ENCODE measurements at places on chromosomes 11 and 22.

- no peaks in the 10 kb centered on the region for H3K4me1 ChIP-seq
- no peak for DNase-seq
- no peaks in the 10 kb centered on the region for H3K27me3 ChIP-seq
These were observed 43.3 kb downstream of the RAB38 start for GRCh38 chr11:88131764-88132470.

- no peak overlapping the region for H3K4me3 ChIP-seq
- H3K27me3 ChIP-seq: no peaks in the 10 kb centered on the region
These were observed 23.0 kb downstream of the ZNF202 start for GRCh38 chr11:123718469-123718868.

DNA sequence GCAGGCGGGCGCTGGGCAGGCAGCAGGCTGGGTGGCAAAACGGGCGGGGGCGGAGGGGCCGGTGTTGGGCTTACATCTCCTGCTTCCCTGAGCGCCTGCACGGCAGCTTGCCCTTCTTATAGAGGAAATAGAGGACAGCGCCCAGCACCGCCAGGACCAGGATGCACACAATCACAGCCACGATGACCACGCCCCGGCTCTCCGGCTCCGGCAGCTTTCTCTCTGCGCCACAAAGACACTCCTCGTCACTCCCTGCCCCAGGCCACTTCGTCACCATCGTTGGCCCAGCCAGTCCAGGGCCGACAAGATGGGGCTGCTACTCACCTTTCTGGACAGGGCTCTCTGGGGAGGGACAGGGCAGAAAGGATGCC lies 6.3 kb downstream of the MCAM start:
- H3K27me3 ChIP-seq: peaks cover 14% of the 10 kb centered on the region
- H3K4me3 ChIP-seq: no peak overlapping the region
- no peak for DNase-seq
- H3K36me3 ChIP-seq: peaks cover 18% of the 10 kb centered on the region

GRCh38 chr11:45105233-45105983 lies 41.0 kb upstream of the PRDM11 start:
- peaks cover 14% of the 10 kb centered on the region for H3K4me1 ChIP-seq
- no peak for DNase-seq
- H3K27ac ChIP-seq: no peak overlapping the region
- H3K36me3 ChIP-seq: no peaks in the 10 kb centered on the region

DNA sequence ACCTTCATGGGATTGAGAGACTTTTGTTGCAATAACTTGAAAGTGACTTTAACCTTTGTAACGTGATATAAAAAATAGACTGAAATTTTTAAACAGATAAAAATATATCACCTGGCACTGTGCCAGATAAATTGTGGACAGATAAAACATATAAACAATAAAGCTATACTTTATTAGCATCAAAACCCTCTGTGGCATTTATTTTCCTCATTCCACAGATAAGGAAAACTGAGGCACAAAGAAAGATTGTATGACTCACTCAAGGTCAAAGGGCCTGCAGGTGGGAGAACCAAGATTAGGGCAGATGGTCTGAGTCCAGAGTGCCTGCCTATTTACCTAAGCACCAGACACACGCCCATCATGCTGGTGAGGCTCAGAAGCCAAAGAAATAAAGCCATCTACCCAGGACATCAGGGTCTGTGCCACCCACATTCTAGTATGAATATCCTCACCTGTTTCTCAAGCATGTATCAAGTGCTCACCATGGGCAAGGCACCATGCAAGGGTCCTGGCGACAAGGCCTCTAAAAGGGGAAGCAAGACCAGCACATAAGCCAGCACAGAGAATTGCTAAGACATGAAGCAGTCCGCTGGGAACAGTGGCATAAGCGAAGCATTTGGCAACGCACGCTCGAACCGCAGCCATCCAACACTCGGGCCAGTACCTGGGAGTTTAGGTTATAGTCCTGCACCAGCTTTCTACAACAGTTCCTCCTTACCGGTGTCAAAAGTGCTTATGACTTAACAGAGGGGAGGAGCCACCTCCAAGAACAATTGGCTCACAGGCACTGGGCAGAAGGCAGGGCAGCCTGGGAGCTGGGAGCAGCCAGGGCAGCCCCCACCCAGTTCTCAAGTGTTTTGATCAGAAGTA lies 17.6 kb downstream of the MYH9 start:
- no peak overlapping the region for H3K4me3 ChIP-seq
- peak overlapping the region; percentile 62 for H3K27ac ChIP-seq
- no peak for DNase-seq
- H3K36me3 ChIP-seq: peaks cover 51% of the 10 kb centered on the region
- peaks cover 60% of the 10 kb centered on the region for H3K4me1 ChIP-seq

DNA sequence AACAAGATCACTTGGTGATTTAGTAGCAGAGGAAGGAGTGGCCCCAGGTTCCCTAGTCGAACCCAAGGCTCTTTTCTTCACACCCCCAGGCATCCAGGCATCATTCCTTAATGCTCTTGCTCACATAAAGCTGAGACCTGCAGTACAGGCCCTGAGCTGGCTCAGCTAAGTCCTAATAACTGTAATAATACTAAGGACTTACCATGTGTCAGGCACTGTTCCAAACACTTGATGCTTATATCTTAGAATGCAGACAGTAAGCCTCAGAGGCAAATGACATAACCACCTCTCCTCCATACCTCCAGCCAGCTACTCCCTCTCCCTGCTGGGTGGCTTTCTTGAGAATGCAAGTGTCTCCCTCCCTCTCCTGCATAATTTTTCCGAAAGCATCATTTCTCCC lies 33.2 kb downstream of the ANKK1 start:
- DNase-seq: no peak
- peaks cover 2% of the 10 kb centered on the region for H3K27me3 ChIP-seq
- no peak overlapping the region for H3K27ac ChIP-seq
- H3K4me3 ChIP-seq: no peak overlapping the region
- no peaks in the 10 kb centered on the region for H3K4me1 ChIP-seq

DNA sequence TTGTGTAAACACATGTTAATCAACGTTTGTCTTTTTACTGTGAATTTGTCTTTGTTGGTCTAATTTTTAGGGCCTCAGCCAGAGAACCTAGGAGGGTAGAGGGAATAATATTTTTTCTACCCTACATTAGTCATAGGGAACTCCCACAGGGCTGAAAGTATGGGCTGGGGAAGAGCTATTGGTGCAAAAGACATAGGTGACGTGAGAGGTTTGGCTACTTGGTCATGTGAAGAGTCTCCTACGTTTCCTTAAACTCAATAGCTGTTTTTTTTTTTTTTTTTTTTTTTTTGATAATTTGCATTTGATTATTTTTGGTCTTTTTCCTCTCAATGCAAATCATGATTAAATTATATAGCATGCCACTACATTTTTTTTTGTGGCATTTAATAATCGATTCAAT lies 15.9 kb upstream of the MMP7 start:
- no peak overlapping the region for H3K27ac ChIP-seq
- no peaks in the 10 kb centered on the region for H3K36me3 ChIP-seq
- no peak for DNase-seq
- H3K4me1 ChIP-seq: no peaks in the 10 kb centered on the region
- no peak overlapping the region for H3K4me3 ChIP-seq

- H3K4me1 ChIP-seq: no peaks in the 10 kb centered on the region
- no peak overlapping the region for H3K4me3 ChIP-seq
- DNase-seq: no peak
- H3K27ac ChIP-seq: peak overlapping the region; percentile 9
- no peaks in the 10 kb centered on the region for H3K36me3 ChIP-seq
These were observed 39.9 kb downstream of the PTPRJ start for GRCh38 chr11:48020092-48020755.

DNA sequence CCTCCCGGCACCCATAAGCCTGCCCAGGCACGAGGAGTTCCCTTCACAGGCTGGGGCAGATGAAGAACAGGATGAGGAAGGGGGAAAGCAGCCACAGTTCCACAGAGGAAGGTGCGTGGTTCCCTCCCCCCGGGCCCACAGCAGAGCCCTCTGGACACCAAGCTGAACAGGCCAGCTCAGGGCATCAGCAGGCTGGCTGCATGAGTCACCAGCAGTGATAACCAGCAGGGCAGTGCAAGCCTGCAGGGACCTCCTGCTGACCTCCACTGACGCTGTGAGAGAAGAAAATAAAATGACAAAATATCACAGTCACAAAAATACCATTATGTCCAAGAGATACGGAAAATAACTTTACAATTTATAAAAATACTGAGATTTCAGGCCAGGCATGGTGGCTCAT lies 11.5 kb downstream of the RTL6 start:
- DNase-seq: no peak
- H3K27me3 ChIP-seq: no peaks in the 10 kb centered on the region
- no peaks in the 10 kb centered on the region for H3K36me3 ChIP-seq
- no peak overlapping the region for H3K27ac ChIP-seq

DNA sequence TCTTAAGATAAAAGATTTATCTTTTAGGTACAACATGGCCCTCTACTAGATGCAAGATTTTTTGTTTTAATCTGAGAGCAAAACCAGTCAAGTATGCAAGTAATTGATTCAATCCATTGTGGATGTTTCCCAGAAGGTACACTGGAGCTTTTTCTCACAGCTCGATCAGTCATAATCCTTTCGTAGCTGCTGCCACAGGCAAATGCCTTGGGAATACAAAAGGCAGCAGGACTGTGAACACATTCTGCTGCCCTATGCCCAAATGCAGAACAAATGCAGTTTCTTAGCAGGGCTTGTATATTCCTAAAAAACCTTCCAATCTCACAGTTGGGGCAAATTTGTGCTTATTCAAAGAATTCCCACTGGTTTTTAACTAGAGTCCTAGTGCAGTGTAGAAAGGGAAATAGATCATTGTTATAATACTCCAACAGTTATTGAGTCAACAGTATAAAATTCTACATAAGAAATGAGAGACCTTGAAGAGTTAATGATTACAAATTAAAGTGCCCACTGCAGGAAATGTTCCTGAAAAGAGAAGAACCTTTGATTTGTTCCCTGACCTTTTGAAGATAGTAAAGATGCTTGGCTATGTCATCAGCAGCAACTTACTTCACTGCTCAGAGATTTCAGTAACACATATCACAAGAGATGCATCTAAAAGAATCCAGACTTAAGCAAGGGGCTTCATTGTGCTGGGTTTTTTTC lies 14.1 kb downstream of the LPXN start:
- H3K27ac ChIP-seq: no peak overlapping the region
- H3K36me3 ChIP-seq: peaks cover 27% of the 10 kb centered on the region
- peaks cover 18% of the 10 kb centered on the region for H3K4me1 ChIP-seq
- no peak overlapping the region for H3K4me3 ChIP-seq
- H3K27me3 ChIP-seq: no peaks in the 10 kb centered on the region

DNA sequence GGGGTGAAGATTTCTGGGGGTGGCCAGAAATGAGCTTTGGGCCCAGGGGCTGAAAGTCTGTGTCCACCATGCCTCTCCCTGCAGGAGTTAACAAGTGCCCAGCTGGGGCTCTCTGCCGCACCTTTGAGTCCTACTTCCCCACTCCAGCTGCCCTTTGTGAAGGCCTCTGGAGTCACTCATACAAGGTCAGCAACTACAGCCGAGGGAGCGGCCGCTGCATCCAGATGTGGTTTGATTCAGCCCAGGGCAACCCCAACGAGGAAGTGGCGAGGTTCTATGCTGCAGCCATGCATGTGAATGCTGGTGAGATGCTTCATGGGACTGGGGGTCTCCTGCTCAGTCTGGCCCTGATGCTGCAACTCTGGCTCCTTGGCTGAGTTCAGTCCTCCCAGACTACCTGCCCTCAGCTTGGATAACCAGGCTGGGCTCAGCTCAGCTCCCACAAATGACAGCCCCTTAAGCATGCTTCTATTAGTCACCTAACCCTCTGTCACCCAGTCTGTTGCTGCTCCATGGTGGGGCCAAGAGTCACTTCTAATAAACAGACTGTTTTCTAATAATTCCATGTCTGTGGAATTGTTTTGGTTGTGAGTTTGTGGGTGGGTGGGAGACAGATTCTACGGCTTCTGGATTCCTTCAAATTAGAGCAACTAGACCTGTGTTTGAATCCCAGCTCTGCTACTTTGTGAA lies 3.0 kb upstream of the INPPL1 start:
- no peaks in the 10 kb centered on the region for H3K27me3 ChIP-seq
- no peak overlapping the region for H3K4me3 ChIP-seq
- peaks cover 12% of the 10 kb centered on the region for H3K4me1 ChIP-seq
- no peak for DNase-seq
- no peak overlapping the region for H3K27ac ChIP-seq

GRCh38 chr22:27919942-27920755 lies 1.1 kb upstream of the PITPNB start:
- H3K4me1 ChIP-seq: peaks cover 18% of the 10 kb centered on the region
- H3K27ac ChIP-seq: peak overlapping the region; percentile 97
- peak overlapping the region; percentile 85 for H3K4me3 ChIP-seq
- DNase-seq: no peak

- H3K27me3 ChIP-seq: no peaks in the 10 kb centered on the region
- no peak overlapping the region for H3K4me3 ChIP-seq
- peaks cover 34% of the 10 kb centered on the region for H3K4me1 ChIP-seq
- H3K36me3 ChIP-seq: no peaks in the 10 kb centered on the region
- DNase-seq: no peak
These were observed 81.2 kb upstream of the ARHGAP32 start for GRCh38 chr11:129273322-129273721.

GRCh38 chr11:124109377-124109776 lies 5.9 kb upstream of the VWA5A start:
- H3K4me3 ChIP-seq: no peak overlapping the region
- no peak for DNase-seq
- no peaks in the 10 kb centered on the region for H3K27me3 ChIP-seq
- H3K4me1 ChIP-seq: no peaks in the 10 kb centered on the region

DNA sequence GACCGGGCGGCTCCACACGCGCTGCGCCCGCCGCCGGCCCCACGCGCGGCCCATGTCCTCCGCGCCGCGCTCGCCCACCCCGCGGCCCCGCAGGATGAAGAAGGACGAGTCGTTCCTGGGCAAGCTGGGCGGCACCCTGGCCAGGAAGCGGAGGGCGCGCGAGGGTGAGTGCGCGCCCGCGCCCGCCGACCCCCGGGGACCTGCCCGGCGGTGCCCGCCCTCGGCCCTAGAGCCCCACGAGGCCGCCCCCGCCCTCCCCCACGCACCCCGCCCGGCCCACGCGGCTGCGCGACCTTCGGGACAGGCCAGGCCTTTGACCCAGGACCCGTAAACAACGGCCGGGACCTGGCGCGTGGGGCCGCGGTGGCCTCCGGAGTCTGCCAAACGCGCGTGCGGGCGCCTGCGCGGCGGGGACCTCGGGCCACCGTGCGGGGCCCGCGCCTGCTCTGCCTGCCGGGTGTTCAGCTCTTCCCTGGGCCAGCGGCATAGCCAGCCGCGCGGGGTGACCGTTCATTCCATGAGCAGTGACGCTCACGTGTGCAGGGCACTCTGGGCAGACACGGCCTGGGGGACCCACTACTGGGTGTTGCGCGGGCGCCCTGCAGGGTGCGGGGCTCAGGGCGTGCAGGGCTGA lies at the start of gene PARVB:
TSS of gene PARVB (plus strand) at position 15 of the 634 bp plus-strand sequence. CDS start at position 53, 38 bp downstream.
- H3K27ac ChIP-seq: no peak within 1 kb of the TSS
- H3K4me1 ChIP-seq: peaks cover 35% of the 10 kb centered on the region
- H3K36me3 ChIP-seq: no peaks in the 10 kb centered on the region
- H3K27me3 ChIP-seq: peaks cover 25% of the 10 kb centered on the region

All from thymus (tissue), 14 donors.